Endothelial cell of umbilical vein (primary cell): ENCODE measurements at places on chromosomes 1 and 21. TPM values are rescaled to one million over a fixed set of nuclear protein-coding genes. Genes with fewer than 3 reads are reported as not detected.

DNA sequence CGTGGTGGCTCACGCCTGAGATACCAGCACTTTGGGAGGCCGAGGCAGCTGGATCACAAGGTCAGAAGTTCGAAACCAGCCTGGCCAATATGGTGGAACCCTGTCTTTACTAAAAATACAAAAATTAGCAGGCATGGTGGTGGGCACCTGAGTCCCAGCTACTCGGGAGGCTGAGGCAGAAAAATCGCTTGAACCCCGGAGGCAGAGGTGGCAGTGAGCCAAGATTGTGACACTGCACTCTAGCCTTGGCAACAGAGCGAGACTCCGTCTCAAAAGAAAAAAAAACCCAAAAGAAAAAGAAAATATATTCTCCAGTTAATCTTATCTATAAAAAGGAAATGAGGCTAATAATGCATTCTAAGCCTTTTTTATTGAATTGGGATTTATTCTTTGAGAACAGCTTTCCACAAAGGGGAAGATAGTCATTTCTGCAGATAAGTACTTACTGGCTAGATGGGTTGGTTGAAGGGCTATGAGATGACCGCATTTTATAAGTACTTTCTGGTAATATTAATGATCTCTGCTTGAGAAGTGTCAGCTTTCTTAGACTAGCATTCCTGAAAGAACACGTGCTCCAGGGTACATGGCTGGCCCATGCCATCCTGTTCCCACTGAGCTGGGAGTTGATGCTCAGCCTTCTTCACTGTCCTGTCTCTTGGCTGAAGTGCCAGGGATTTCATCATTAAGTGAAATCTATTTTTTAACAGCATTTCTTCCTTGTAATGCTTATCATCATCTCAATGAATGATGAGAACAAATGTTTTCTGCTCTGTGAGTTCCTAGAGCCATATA, 57.9 kb downstream of the SASS6 start:
- DNase-seq: no peak

GRCh38 chr1:155978325-155978972, at the start of gene ARHGEF2:
Gene ARHGEF2, minus strand, starts transcription at chr1:155978547. Its CDS starts 120 bp downstream, at chr1:155978427.
- peak; percentile 50 for DNase-seq

DNA sequence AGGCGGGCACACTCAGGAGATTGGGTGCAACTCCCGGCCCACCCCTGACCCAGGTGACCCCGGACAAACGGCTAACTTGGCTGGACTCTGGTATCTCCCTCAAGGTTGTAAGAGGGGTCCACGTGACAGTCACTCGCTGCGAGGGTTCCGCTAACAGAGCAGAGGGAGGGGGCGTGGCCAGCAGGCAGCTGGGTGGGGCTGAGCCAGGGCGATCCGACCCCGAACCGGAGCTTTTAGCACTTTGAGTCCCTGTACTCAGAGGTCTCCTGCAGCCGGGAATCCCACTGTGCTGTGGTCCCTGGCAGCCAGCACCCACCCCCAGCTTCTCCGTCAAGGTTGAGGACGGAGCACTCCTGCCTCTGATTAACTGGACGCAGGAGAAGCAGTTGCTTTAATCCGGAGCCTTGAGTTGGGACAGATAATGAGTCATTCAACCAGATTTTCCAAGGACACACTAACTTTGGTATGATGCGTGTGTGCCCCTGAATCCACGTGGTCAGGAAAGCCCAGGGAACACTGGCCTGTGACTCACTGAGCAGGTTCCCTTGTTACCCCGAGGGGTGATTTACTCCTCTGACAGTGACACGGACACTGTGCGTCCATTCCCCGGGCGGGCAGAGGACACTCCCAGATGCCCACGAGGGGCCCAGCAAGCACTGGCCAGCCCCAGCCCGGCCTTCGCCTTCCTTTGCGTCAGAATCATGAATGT, 16.8 kb downstream of the TRPM2 start:
- DNase-seq: no peak

GRCh38 chr1:164771619-164772361, 212.8 kb downstream of the PBX1 start:
- peak; percentile 32 for DNase-seq

DNA sequence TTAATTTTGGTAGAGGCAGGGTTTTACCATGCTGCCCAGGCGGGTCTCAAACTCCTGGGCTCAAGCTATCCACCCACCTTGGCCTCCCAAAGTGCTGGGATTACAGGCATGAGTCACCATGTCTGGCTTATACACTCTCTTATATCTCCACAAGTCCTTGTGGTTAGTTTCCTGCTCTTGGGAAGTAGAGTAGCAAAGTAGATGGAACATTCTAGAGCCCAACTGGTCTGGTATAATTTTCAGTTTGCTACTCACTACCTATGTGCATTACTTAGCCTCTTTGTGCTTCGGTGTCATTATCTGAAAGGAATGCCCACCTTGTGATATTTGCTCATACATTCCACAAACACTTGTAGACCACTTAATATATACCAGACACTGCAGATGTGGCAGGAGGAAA, 96.6 kb upstream of the IPO9 start:
- DNase-seq: no peak

DNA sequence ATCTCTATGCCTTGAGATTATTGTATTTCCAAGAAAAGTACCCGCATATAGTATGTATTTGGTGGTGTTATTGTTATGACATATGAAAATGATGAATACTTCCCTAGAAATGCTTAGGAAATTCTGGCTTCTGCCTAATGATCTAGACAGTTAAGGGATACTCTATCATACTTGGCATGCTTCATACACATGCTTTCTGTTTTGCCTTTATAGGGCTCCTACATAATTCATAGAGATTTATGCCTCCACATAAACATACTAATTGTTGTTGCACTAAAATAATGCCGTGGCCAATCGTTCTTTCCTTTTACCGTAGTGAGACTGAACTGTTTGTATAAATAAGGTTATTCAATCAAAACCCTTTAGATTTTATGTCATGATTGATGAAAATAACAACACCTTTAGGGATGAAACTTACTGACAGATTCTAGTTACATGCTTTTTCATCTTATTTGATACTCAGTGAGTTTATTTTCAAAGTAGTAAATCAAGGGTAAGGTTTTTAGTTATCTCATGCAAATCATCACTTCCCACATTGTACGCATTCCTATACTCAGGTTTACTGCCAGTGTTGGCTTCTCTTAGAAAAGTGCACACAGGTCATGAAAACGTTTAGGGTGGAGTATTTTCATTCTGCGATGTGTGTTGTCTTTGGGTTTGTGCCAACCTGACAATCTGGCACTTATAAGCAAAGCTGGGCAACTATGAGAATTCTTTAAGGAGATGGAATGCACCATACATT, 40.5 kb upstream of the SCYL3 start:
- DNase-seq: peak; percentile 75

DNA sequence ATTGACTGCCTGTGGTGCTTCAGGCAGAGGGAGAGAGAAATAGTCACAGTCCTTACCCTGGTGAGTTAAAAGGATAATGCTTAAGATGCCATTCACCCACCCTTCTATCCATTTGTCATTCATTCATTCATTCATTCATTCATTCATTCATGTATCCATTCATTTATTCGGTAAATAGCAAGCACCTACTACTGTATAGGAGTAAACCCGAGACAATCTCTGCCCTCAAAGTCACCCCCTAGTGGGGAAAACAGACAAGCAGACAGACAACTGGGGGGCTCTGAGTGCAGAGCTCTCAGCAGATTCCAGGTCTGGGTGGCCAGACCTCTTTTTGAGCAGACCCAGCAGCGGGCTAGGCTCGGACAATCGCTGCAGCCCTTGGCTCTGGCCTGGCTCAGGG, 14.1 kb upstream of the ACTL8 start:
- DNase-seq: no peak

GRCh38 chr1:166197597-166197996, 30.8 kb upstream of the FAM78B start:
- DNase-seq: no peak

GRCh38 chr1:162391790-162392563, 10.4 kb downstream of the C1orf226 start:
- peak; percentile 43 for DNase-seq

GRCh38 chr1:43225168-43225567, 44.6 kb upstream of the TMEM125 start:
- DNase-seq: peak; percentile 26

DNA sequence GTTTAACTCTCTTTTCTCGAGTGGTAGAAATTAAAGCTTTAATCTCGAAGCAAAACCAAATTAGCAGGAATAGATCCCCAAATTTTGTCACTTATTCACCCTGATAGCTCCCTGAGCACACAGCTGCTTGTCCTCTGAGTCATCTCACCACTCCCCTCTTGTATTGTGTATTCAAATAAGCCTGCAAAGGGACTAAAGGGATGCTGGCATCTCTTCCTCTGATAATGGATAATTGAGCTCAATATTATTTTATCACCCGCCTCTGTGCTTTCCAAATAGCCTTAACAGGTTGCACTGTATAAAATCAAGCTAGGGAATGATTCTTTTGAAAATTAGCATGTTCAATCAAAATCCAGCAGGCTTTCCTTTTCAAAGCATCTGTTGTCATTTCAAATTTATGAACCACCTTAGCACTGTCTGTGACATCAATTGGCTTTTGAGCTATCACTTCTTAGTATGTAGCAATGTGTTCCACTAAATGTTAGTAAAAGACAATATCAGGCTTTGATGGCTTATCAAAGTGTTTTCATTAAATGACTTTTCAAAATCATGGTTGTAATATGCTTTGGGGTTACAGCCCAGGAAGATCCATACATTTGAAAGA, 561.6 kb downstream of the PLA2G4A start:
- no peak for DNase-seq

DNA sequence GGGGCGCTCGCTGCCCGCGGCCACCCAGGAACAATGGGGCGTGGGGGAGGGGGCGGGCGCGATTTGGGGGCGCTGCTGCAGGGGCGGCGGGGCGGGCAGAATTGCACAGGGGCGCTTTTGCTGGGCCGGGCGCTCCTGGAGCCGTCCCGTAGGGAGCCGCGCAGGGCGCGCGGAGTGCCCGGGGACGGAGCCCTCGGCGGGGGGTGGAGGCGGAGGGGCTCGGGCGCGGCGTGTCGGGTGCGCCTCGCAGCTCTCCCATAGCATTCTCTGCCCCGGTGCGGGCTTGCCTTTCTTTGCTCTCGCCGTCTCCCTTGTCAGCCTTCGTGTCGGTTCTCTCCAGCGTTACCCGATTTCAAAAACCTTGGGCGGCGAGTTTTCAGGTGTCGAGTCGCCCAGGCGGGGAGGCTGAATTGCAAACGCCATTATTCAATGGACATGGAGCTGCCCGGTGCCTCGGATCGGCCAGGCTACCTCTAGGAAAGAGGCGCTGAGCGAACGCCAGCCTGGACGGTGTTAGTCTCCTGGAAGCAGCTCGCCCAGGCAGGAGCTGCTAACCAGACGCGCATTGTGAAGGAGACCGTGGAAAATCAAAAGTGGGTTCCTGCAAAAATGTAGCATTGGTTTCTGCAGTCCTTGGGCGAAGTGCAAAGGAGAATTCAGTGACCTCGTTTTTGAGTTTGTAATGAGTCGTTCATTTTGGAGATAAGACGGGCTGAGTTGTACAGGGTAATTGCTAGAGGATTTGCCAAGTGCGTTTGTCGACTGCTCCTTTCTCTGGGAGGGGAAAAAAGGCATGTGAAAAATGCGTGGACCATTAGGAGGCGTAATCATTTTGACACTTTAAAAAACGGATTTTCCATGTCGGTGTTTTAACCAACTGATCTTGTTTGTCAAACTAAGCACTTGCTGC, 626 bp downstream of the CXADR start:
- DNase-seq: peak; percentile 60

DNA sequence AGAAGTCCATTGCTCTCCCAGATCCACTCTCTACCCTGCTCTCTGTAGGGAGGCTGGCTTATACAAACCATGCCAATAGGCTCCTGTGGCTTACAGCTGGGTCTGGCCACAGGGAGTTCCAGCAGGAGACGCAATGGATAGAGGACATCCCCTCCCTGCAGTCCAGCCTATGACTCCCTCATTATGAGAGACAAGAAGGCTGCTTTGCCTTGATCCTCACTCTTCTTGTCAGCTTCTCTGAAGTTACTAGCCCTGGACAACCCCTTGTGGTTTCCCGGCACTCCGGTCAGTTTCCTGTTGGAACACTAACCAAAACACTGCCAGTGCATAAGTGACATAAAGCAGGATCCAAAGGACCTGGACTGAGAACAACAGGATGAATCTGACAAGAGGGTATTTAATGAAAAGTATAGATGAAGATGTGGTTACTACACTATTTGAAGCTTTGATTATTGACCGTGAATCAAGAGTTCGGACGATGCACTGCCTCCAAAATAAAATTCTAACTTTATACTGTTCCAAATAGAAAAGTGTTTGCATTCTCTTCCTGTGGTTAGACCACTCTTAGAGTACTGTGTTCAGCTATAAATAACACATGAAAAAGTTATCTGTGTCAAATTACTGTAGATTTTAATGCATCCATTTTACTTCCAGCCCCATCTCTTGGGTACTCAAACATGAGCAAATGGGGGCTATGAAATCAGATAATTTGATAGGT, 32.7 kb upstream of the ZNF326 start:
- peak; percentile 64 for DNase-seq

DNA sequence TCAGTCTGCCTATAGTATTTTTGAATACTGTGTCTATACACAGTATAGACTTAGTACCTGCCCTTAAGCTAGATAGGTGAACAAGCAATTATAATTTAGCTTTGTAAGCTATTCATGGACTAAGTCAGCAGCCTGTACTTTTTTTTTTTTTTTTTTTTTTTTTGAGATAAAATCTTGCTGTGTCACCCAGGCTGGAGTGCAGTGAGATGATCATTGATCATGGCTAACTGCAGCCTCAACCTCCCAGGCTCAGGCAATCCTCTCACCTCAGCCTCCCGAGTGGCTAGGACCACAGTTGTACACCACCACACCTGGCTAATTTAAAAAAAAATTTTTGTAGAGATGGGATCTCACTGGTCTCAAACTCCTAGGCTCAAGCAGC, 17.3 kb downstream of the ITSN1 start:
- no peak for DNase-seq

- DNase-seq: peak; percentile 40
These were observed 302.7 kb upstream of the SGIP1 start for GRCh38 chr1:66231217-66231616.

GRCh38 chr1:207404849-207405525, 49.1 kb upstream of the CR2 start:
- DNase-seq: peak; percentile 70

GRCh38 chr21:41446586-41446985, 20.5 kb downstream of the MX1 start:
- no peak for DNase-seq

DNA sequence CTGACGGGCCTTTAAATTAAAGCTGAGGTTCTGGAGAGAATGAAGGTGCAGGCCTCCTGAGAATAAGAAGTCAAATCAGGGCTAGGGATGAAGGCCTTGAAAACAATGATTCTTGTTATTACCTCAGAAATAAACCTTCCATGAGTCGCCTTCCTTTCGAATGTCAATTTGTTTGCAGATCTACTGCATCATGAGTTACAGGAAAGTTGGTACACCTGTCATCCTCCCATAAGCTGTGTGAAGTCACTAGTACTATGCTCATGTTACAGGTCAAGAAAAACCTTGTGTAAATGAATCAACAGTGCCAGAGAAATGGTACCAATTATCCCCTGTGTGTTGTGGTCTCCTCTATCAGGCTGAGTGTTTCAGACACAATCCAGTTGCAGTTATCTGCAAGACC, 281.2 kb upstream of the PLXNA2 start:
- no peak for DNase-seq

Gene OR10Z1
- not detected in 2 replicates for total RNA-seq

Gene IL10
- total RNA-seq: not detected in 2 replicates

Gene USP1
- 37.8 and 38.4 TPM in 2 replicates for total RNA-seq

Gene MANEAL
- 0.66 and 0.92 TPM in 2 replicates for total RNA-seq

Gene OR2L5
- not detected in 2 replicates for total RNA-seq

Gene KRTAP19-1
- not detected in 2 replicates for total RNA-seq

Gene RIT1
- 46.4 and 47.8 TPM in 2 replicates for total RNA-seq

Gene PRAMEF26
- not detected in 2 replicates for total RNA-seq

Gene PYHIN1
- not detected in 2 replicates for total RNA-seq

Gene ARHGEF10L
- 4.3 and 5.2 TPM in 2 replicates for total RNA-seq

Gene FMN2
- not detected in 2 replicates for total RNA-seq

Gene ST7L
- 24.5 and 28.4 TPM in 2 replicates for total RNA-seq

Gene C1QB
- total RNA-seq: not detected in 2 replicates

Gene SEMA4A
- total RNA-seq: 1.5 and 1.6 TPM in 2 replicates

Gene FAM110D
- total RNA-seq: 4.4 and 5.1 TPM in 2 replicates
